HT-29 (cell line): ENCODE measurements at places on chromosomes 11 and 22.

DNA sequence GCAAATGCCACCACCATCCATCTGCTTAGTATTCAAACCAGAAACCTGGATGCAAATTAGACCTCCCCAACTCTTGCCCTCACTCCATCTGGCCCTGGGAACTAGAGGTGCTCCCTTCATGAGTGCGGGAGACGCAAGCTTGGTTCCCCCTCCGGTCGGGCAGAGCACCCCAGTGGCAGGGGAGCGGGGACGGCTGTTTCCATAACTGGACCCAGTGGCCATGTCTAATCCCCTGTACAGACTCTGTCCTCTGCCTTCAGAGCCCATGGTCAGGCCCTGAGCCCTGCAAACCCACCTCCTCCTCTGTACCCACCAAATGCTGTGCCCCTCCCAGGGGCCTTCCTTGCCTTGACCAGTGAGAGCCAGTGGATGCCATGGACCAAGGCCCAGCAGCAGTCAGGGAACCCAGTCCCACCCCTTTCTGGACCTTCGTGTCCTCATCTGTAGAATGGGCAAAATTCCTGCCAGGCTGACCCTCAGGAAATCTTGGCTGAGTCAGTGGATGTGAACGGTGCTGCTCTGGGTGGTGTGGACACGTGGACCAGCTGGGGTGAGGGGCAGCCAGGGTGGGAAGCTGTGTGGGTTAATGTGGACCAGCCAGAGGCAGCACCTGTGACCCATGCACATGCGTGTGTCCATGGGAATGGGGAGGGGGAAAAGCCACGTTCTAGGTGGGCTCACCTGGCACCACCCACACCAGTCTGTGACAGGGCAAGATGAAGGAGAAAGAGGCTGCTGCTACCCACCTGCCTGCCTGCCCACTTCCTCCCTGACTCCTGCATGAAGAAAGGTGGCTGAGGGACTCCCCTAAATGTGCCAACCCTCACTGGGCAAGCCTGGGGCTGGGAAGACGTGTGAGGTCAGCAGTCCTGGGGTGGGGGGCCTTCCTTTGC lies 72.8 kb downstream of the LRRC32 start:
- no peak for DNase-seq

DNA sequence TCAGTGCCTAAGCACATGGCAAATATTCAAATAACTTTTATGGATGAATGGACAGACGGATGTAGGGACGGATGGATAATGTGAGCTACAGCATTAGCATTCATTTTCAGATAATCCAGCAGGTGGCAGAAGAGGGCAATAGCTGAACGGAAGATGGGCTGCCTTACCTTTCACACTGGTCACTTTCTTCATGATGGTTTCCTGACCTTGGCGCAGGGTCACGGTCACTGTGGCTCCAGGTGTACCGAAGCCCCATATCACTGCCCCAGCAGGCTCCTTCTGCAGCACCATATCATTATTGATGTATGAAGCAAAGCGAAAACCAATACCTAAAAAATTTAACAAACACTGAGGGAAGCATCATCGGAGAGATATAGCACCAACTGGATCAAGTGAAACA lies 4.3 kb downstream of the SIAE start:
- peak; percentile 81 for DNase-seq

DNA sequence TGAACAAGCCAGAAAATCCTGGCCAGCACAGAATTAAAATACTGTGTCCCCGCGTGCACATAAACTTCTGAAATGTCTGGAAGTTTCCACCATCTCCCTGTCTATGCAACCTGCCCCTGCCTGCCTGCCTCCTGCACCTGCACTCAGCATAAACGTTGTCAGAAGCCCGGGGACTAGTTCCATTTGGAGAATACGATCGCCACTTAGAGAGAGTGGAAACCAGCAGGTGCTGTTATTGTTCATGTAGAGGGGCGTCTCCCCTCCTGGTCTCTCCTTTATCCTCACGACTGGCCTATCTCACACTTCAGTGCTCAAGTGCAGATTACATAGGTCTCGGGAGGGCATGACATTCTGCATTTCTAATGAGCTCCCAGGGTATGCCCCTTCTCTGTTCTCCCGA lies 35.6 kb downstream of the MPPED1 start:
- no peak for DNase-seq

GRCh38 chr11:104043142-104043541 lies 6.7 kb downstream of the DDI1 start:
- no peak for DNase-seq

GRCh38 chr11:106997227-106997626 lies 21.0 kb downstream of the GUCY1A2 start:
- no peak for DNase-seq

DNA sequence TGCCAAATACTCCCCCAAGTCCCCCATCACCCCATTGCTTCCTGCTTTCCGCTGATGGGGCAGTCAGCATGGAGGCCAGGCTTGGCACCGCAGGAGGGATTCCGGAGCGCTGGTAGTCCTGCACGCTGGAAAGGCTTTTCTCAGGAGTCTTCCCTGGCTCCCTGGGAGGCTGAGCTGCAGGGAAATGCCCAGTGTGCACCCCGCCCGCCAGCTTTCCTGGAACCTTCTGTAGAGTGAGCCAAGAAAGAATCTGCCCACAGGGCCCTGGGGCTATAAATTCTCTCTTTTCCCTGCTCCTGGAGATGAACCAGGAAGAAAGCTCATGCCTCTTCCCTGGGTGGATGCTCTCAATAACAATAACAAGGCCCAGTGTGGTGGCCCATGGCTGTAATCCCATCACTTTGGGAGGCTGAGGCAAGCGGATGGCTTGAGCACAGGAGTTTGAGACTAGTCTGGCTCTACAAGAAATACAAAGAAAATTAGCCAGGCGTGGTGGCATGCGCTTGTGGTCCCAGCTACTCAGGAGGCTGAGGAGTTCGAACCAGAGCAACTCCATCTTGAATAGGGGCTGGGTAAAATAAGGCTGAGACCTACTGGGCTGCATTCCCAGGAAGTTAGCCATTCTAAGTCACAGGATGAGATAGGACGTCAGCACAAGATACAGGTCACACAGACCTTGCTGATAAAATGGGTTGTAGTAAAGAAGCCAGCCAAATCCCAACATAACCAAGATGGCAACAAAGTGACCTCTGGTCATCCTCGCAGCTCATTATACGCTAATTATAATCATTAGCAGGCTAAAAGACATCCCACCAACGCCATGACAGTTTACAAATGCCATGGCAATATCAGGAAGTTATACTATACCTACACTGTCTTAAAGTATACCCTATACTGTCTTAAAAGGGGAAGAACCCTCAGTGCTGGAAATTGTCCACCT lies 46.4 kb upstream of the FTH1 start:
- DNase-seq, result peak; percentile 30

DNA sequence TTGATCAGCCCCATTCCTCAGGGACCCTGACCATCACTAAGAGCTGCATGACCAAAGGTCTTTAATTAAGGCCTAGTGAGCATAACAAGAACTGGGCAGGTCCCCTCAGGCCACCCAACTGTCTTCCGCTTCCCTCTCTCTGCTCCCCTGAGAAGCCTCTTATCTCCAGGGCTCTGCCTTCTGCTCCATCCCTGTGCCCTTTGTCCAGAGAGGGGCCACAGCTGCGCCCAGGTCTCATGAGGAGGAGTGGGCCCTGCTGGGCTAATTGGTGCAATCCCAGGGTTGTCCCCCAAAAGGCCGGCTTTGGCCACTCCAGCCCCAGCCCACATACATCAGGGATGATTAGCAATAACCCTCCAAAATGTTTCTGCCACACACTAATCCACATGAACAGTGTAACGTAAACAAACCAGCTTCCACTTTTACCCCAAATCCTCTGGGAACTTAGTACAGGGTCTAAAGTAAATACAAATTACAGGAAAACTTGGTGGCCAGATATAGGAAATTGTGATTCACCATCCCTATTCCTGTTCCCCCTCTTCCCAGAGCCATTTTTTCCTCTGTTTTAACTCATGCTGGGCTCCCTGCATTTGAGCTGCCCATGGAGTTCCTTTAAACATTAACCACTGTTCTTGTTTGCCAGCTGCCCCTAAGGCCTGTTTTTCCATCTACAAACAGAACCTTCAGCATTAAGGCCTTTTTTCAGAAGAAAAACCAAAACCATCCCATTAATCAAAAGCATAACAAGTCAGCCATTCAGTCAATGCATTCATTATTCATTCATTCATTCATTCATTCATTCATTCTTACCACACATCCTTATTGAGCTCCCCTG lies 34.6 kb upstream of the CAVIN3 start:
- DNase-seq, result no peak

DNA sequence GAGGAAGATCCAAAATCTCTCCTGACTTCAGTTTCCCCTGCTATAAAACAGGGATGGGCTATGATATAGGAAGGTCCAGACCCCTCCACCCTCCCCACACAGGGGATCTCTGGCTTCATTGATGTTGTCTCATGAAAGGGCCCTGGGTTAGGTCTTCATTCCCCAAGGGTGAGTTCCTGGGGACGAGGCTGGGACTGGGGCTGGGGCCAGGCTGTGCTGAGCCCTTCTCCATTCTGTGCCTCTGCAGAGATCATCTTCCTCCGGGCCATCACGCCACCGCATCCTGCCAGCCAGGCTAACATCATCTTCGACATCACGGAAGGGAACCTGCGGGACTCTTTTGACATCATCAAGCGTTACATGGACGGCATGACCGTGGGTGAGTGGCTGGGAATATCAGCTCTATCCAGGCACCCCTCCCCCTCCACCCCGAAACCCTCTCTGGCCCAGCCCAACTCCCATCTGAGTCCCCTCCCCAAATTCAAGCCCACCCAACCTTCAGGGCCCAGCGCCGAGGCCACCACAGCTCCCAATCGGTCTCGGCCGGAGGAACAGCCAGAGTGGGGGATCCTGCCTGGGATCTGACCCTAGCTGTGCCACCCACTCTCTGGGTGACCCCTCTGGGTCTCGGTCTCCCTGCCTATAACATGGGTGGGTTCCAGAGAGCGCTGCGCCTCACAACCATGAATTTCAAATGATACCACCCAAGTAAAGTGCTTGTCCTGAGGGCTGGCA lies 74.2 kb downstream of the FBLN1 start:
- no peak for DNase-seq

GRCh38 chr11:105144887-105145286 lies 5.3 kb upstream of the CARD18 start:
- peak; percentile 40 for DNase-seq

DNA sequence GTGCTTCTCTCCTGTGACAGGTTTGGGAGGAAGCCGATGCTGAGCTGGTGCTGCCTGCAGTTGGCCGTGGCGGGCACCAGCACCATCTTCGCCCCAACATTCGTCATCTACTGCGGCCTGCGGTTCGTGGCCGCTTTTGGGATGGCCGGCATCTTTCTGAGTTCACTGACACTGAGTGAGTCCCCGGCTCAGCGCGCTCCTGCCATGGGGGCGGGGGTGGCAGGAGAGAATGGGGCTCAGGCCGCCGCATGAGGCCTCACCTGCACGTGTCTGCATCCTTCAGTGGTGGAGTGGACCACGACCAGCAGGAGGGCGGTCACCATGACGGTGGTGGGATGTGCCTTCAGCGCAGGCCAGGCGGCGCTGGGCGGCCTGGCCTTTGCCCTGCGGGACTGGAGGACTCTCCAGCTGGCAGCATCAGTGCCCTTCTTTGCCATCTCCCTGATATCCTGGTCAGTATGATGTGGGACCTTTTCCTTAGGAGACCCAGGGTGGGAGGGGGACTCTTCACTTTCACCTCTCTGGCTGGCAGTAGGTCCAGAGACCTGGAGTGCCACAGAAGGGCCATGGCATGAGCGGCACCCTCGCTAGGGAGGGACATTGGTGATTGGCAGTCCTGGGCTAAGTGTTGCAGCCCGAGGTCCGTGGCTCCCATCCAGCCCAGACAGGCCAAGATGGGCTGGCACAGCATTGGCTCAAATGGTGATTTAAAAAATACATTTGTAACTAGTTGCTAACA lies 28.9 kb upstream of the SLC22A12 start:
- no peak for DNase-seq

DNA sequence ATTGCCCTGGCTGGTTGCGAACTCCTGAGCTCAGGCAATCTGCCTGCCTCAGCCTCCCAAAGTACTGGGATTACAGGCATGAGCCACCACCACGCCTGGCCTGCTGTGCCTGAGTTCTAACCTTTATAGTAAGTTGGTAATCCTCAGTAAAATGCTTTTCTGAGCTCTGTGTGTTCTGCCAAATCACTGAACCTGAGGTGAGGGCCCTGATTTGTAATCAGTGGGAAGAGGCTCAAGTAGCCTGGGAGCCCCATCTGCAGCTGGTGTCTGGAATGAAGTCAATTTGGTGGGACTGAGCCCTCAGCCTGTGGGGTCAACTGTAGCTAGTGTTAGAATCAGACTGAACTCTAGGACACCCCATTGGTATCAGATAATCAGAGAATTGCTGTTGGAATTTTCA lies 72.6 kb upstream of the PARVG start:
- DNase-seq, result no peak

DNA sequence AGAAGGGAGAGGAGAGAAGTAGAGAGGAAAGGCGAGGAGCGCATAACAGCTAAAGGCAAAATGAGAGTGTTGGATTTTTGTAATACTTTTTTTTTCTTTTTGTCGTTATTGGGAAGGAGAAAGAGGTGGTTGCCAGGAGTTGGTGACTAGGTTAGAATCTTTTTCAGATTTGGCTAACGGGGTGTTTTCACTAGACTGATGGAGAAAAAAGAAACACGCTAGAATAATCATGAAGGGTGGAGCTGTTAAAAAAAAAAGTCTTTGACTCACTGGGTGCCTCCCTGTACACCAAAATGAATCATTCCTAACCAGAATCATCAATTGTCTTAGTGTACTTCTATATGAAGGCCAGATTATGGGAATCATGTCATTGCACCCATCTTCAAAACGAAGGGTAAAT lies 12.7 kb downstream of the BLID start:
- DNase-seq, result no peak

DNA sequence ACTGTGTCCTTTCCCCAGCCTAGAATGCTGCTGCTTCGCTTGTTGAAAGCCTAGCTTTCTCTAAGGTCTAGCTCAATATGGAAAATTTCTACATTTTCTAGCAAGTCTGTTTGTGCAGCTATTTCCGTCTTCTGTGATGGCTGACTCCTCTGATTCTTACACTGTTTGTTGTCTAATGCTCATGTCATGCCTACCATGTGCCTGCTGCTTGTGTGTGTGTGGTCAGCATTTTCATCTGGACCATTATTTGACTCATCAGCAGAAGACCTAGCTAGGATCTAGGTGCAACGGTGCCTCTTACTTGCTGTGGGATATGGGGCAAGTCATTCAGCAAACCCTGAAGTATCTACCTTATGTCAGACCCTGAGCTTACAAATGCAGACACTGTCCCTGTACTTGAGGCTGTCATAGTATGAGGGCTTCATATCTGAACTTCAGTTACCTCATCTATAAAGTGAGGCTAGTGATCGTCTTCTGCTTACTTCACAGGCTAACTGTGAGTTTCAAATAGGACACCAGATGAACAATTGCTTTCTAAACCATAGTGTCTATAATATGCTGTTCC lies 86.5 kb upstream of the MYO18B start:
- DNase-seq, result no peak

DNA sequence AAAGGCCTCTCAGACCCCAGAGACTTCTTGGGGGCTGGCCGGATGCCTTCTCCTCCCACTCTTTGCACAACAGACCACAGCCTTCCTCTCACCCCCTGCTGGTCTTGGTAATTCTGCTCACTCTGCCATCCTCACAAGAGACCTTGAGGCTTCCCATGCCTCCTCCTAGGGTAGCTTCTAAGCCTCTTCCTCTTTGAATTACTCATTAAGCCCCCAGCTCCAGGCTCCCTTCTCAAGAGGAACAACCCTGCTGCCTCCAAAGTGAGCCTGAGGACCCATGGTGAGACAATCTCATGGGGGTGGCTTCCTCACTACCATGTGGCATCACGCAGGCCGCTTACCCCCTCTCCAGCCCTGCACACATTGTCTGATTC lies 184.6 kb upstream of the SYT13 start:
- DNase-seq, result no peak
